NCI-H748 treated with DMSO at 0.1 percent for 48 hours (cell line): ENCODE measurements at places on chromosomes 5 and 9.

DNA sequence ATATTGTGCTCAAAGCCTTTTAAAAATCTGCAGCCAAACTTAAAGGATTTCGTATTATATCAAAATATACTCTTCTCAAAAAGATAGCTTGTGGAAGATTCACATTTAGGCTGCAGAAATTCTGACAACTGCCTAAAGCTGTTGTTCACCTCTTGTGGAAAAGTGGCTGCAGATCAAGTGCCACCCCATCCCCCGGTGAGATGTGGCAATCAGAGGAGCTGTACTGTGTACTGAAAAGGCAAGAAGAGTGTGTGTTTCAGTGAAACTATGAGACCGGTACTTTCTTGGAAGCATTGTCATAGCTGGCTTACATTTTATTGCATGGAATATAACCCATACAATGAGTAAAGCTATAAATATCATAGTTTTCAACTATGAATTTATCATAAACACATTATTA is 64.3 kb downstream of the CDH18 start:
- DNase-seq = no peak

DNA sequence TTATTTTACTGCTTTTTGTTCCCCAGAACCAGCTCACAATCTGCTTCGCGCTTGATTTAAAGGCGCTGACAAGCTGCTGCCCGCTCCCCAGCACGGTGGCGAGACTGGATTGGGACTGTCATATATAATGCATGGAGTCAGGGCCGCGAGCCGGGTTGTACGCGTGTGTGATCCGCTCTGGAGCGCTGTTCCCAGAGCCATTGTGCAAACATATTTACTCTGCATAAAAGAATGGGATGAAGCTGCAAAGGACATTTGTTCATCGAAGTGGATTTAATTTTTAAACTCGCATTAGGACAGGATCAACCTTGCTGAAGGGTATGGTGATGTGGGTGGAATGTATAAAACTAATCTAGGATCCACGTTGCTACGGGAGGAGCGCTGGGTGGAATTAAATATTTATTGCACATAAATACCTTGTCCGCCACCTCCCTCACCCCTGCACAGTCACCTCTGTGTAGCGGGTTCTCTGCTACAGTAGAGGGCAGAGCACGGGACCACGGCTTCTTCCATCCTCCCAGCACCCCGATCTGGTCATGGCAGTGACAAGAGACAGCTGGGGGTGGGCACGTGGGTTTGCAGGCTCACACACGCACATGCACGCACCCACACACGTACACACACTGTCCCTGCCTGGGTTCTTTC is 18.1 kb upstream of the FCN1 start:
- no peak for DNase-seq

DNA sequence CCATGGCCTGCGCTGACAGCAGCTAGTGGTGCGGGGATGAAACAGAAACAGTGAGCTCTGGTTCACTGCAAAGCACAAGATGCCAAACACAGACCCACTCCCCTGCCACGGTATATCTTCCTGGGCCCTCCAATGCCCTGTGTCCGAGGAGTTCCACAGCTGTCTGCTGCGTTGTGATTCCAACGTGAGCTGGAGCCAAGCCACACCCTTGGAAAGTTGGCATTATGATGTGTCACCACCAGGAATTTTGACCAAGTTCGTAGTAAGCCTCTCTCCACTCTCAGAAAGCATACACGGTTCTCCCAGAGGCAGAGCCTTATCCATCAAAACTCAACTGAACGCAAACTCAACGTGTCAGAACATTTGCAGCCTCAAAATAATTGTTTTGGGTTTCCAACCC is 55.6 kb downstream of the MACROH2A1 start:
- no peak for DNase-seq

DNA sequence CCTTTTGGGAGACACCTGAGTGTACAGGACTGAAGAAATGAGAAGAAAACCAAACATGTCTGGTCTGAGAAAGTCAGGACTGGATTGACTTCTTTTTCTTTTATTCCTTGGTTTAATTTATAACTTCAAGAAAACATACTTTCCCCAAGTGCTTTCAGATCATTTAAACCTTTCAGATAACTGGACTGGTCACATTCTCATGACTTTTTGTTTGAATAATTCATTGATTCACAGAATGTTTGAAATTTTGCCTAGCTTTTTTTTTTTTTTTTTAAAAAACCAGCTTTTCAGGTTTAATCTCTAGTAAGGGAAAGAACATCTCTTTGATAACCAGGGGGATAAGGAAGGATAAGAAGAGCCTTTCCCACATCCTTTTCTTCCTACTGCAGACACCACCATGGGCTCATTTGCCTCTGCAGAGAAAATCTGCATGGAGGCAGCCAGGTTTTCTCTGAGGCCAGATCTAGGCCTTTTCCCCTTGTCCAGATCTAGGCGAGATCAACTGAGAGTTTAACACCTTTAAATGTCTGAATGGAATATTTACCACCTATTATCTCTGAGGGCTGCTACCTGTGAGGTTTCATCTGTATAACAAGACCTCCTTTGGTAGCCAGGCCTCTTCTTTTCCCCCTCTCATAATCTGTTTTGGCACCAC is 45.0 kb upstream of the SLC28A3 start:
- DNase-seq = no peak

DNA sequence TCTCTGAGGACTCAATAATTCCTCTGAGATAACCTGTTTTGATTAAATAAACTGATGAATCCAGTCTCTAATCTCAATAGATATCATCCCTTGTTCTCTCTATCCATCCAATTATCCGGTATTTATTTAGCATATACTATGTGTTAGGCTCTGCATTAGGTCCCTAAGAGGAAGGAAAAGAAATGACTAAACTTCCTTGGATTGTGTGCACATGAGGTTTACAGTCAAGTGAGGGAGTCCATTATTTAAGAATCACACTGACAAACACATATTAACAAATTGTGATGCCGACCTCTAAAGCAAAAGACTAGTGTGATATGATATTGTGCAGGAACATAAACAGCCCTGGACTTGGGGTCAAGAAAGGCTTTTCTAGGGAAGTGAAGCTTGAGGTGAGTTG is 140.8 kb downstream of the HMHB1 start:
- no peak for DNase-seq

- DNase-seq = no peak
Observed at GRCh38 chr9:95363051-95363841, 45.7 kb upstream of the FANCC start.

- no peak for DNase-seq
Observed at GRCh38 chr9:104969116-104969515, 41.2 kb upstream of the ABCA1 start.

GRCh38 chr5:24767086-24767485 is 122.3 kb upstream of the CDH10 start:
- DNase-seq = no peak

GRCh38 chr5:963673-964531 is 44.7 kb upstream of the NKD2 start:
- DNase-seq = no peak

- no peak for DNase-seq
Observed at GRCh38 chr5:17076272-17076671, 140.2 kb upstream of the MYO10 start.

DNA sequence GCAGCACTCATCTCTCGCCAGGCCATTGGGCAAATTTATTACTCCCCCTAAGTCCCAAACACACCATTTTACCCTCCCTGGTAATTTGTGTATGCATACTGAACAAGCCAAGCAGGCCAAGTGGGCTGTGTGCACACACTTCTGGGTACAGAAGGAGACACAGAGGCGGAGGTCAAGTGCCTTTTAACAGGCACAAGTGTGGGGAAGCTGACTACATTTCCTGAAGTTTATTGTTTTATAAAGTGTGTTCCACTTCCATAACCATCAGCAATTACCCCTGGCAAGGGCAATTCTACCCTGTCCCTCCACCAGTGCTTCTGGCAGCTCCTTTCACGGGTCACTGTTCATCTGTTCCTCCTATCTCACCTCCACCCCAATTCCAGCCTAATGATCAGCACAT is 93.9 kb downstream of the SETX start:
- no peak for DNase-seq

- no peak for DNase-seq
Observed at GRCh38 chr5:129400395-129400983, 59.6 kb upstream of the ADAMTS19 start.

DNA sequence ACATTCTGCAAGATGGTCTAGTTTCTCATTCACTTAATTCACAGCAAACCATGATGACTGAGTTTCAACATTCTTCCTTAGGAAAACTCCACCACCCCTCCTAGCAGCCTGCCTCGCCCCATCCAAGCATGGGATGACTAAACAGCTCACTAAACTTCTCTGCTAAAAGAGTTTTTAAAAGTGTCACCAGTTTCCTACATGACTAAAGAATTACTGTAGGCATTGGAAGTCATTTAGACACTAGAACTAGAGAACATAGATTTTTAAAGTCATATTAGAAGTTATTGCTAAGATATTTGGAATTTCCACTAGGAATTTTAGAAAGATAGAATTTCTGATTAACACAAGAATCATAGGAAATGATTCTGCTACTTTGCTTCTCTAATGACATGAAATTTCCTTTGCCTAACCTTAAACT is 5.5 kb upstream of the ESM1 start:
- no peak for DNase-seq

DNA sequence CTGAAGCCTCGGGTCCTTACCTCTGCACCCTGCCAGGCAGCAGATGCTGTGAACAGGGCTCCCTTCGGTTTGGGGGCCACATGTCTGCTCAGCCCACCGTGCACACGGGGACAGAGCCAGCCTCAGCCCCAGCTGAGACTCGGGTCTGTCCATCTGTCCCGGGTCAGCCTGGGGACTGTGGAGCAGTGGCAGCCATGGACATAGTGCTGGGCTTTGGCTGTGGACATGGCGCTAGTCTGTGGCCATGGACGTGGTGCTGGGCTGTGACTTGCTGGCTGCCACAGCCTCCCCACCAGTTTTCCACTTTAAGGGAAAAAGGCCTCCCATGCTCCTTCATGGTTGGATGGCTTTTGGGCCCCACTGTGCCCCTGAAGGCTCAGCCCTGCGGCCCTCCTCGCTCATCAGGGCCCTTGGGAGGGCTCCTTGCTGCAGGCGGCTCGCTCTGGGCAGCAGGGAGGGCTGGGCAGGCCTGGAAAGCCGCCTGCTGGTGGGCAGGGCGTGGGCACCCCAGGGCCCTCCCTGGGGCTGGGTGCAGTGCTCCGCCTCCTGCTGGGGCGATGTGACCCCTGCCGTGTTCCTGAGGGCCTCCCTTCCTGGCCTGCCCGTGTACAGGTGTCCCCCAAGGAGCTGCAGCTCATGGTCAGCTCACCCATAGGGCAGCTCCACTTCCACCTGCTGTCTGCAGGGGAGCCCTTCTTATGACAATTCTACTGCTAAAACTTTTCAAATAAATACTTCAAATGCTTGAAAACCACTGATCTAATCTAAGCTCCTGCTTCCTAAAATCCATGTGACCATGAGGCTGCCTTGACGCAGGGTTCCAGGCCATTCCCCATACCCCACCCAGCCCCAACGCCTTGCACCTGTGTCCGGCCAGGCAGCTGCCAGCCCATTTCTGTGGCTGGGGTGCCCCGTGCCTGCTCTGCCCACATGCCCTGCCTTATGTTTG is 112.1 kb upstream of the LMX1B start:
- no peak for DNase-seq

DNA sequence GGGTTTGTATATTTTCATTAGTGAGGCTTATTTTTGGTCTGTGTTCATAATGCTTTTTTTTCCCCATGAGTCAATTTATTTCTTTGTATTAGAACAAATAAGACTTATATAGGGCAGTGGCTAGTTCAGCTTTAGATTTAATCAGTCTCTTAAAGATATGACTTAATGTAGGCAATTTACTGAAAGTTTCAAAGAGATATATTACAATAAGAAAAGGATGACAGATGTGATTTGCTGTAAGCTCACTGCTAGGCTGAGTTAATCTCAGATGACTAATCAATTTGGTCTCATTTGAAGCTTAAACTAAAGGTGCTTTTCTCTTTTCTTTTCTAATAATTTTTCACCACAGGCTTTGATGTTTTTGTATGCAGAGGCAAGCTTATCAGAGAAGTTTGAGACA is 291.8 kb upstream of the DAP start:
- no peak for DNase-seq

- no peak for DNase-seq
Observed at GRCh38 chr9:126051446-126052130, 275.0 kb upstream of the MVB12B start.

- DNase-seq = no peak
Observed at GRCh38 chr5:146273109-146273508, 65.5 kb upstream of the POU4F3 start.

DNA sequence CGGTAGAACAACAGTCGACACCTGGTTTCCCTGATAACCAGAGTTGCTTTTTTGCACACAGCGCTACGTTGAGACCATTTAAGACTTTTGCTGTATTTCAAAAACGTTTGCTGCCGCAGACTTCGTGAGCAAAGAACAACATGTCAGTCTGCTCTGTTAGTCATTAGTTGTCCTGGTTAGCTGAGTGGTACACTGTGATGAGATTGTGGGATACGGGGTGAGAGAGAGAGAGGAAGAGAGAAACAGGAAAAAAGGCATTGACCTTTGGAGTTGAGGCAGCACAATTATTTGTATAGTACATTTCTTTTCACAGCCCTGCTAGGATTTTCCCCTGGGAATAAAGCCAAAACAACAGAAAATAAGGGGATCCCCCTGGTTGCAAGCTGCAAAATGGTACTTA is 306.1 kb upstream of the WWC1 start:
- DNase-seq = no peak

DNA sequence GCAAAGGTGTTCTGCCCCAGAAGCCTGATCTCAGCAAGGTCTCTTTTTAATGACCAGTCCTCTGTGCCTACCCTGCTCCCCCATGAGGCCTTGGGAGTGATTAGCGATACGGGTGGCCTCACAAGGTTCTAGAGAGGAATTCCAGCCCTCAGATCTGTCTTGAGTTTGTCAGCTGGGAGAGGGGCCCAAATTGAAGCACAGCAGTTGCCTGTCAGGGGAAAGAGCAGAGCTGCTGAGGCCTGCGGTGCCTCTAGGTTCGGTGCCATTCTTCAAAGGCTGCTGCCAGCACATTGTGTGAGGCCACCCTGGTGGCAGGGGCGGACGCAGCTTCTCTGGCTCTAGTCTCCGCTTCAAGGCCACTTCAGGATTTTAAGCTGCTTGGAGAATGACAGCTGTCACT is 85.7 kb upstream of the GRIA1 start:
- no peak for DNase-seq

DNA sequence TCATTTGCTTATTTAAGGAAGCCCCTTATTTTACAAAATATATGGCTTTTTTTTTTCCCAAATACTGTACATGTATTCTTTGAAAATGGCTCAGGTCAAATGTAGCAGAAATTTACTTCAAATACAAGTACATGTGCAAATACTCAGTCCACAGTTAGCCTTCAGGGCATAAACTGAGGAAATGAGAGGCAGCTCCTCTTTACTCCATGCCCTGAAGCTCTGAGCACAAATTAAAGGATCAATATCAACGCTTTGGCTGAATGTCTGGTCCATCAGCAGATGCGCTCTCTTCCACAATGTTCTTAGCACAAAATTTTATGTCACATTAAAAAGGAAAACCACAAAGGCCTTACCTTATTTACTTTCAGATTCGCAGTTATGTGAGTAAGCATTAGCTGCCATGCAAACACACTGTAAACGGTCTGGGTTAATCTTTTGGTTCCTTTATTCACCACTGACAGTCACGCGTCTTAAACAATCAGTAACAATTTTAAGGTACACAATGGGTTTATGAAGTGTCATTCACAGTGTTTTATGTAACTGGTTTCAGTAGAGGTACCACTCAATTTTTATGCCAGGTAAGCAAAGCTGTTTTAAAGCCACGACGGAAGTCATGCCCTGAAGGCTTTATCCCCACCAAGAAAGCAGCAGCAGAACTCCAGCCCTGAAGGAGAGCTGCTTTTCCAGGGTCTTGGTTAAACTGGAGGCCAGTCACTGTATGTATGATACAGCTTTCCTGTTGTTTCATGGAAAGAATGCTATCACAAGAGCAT is 103.4 kb downstream of the OTULIN start:
- DNase-seq = peak; percentile 100
